ENCODE measurements at places on chromosomes 3 and 15. TPM values are rescaled to one million over a fixed set of nuclear protein-coding genes. Genes with fewer than 3 reads are reported as not detected.

GRCh38 chr3:113676261-113676660, 20.2 kb downstream of the USF3 start:
- DNase-seq: no peak

GRCh38 chr3:34780973-34781372, 858.4 kb upstream of the ARPP21 start:
- peak; percentile 3 for DNase-seq

Gene EBLN2
- 3.4 TPM for total RNA-seq

- DNase-seq: no peak
These were observed 30.0 kb upstream of the SLC6A1 start for GRCh38 chr3:10962481-10963036.

Gene IQSEC1
- 26.4 TPM for total RNA-seq

GRCh38 chr3:184565421-184566211, 4.0 kb downstream of the EPHB3 start:
- DNase-seq: peak; percentile 81

DNA sequence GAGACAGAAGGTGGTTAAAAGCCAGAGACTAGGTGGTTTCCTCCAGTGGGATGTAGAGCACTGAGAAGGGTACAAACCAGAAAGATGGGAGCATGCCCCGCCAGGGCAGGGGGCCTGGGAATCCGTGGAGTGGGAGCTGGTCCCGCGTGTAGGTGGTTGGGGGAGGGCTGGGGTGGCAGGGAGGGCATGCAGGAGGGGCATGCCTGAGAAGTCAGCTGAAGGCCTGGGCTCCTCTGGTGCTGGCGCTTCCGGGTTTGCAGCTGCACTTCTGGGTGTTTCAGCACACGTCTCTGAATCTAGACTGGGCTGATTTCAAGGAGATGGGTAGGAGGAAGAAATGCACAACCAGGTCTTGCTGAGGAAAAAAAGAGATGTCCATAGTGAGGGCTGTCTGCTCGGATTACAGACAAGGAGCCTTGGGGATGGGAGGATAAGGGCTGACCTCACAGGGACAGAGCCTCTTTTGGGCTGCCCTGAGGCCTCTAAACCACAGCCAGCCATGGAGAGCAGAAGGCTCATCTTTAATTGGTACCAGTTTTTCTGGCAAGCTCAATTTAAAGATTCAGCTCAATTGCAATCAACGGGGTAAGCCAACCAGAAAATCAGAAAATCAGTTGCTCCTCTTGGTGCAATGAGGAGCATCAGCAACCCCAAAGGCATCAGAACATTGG, 151.9 kb downstream of the FAM43A start:
- no peak for DNase-seq

- peak; percentile 15 for DNase-seq
These were observed 1.2 kb downstream of the CLN6 start for GRCh38 chr15:68228143-68228970.

DNA sequence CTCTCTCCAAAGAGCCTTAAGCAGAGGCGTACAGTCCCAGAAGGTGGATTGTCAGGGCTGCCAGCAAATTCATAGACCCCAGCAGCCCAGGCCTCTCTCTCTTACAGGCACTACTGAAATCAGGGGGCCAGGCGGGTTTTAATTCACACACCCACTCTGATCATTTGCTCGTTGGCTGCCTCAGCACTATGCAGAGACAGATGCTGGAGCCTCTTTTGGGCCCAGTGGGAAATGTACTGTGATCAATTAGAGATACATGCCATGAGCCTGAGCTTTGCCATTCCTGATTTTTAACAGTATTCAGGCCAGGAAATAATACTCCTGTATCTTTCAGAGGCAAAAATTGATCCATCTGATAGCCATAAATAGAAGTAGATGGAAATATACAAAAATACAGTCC, 53.0 kb downstream of the CMTM6 start:
- DNase-seq: no peak

Gene RPS17
- 2,366 TPM for total RNA-seq

DNA sequence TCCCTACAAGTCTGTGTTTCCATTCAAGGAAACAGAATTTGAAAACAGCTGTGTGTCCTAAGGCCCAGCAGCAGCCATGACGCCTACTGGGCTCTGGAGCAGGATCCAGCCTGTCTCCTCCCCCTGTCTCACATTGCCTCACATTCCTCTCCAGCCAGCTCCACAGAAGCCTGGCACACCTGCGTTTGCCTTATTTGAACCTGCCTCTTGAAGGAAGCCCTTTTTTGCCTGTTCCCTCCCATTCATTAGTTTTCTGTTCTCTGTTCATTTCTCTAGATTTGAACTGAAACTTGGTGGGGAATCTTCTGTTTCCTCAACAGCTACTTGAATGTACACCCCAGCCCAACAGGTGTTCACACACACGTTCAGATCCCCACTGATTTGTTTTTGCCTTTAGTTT, 890.5 kb downstream of the TUSC7 start:
- DNase-seq: no peak

Gene ITIH4
- total RNA-seq: 2.9 TPM

Gene LINGO1
- total RNA-seq: 31.8 TPM

DNA sequence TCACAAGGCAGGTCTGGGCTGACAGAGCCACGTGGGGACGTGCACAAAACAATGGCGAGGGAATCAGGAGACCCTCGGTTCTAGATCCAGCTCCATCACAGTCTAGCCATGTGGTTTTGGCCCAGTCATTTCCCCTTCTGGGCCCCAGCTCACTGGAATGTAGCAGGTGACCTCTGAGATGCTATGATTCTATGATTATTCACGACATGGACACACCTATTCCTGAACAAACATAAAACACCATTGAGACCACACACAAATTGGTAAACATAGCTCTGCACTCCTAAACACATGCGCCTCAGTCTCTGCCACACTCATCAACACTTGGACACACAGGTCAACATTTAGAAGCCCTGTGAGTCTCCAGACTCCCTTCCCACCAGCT, 9.0 kb downstream of the IGDCC4 start:
- DNase-seq: no peak

DNA sequence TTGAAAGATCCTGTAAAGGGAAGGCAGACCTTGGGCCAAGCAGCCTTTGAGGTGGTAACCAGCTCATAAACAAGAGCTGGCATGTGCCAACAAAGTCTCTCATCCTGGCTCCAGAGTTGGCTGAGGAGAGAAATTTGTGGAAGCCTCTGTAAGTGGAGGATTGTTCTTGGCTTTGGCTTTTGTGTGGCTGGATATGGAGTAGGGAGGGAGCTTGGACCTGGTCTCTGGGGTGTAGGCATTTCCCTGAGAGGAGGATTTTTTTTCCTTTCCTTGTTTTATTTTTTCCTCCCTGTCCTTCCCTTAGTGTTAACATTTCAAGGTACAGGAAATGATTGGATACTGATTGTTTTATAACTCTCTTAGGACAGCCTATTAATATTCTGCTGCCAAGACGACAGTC, 60.8 kb downstream of the ZNF609 start:
- peak; percentile 36 for DNase-seq

DNA sequence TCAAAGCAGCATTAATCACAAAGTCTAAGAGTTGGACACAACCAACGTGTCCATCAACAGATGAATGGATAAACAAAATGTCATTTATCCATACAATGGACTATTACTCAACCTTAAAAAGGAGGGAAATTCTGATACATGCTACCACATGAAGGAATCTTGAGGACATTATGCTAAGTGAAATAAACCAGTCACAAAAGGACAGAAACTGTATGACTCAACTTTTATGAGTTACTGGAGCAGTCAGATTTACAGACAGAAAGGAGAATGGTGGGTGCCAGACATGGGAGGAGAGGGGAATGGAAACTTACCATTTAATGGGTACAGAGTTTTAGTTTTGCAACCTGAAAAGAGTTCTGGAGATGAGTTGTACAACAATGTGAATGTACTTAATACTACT, 43.0 kb upstream of the SEC13 start:
- DNase-seq: no peak

DNA sequence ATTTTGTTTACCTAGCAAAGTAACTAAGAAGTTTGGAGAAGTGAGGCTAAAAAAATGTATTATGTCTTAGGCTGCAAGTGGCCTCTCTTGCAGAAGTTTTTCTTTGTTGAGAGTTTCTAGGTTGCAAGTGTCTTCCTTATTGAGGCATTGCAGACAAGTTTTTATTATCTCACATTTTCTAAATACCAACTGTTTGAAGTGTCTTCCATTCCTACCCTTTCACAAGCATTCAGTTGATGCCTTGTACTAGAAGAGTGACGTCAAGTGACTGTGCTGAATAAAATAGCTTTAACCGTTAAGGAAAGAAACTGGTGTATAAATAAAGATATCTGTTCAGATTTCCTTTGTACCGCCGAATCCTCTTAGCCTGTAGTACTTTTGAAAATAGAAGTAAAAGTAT, 123.3 kb downstream of the ALCAM start:
- DNase-seq: no peak

GRCh38 chr3:148962513-148962912, 28.8 kb upstream of the GYG1 start:
- DNase-seq: peak; percentile 93

GRCh38 chr3:105316331-105316730, 50.4 kb upstream of the ALCAM start:
- DNase-seq: no peak

- peak; percentile 70 for DNase-seq
These were observed 438 bp downstream of the SHOX2 start for GRCh38 chr3:158105710-158106253.

DNA sequence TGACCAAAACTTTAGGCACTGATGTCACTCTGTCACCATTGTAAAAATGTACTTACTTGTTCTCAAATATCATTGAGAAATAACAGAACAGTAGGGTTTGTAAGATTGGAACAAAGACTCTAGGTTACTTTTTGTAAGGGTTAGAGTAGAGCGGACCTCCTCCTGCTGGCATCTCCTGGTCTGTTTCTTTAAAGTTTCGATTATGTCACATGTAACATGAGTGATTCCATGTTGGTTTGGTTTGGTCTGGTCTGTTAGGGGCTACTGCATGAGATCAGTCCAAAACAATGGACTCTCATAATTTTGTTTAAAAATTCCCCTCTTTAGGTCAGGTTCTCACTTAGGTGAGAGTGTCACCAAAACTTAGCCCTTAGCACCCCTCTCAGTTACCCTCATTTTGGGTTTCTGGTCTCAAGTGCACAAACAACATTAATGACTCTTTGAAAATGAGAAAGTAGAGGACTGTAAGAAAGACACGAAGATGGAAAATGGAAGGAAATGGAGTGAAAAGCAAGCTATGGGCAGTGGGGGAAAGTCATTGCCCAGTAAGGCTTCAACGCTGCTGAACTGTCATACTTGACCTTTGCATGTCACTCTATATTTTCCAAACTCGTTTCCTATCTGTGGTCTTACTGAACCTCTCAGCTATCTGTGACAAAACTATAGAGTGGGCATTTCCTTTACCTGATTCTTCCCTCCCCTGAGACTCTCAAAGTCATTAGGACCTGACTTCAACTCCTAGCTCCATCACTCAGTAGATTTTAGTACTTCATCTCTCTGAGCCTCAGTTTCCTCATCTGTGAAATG, 52.7 kb downstream of the LDHAL6B start:
- DNase-seq: no peak

Gene AADACL2
- total RNA-seq: not detected
